ENCODE measurements at places on chromosomes 5 and 9. TPM values are rescaled to one million over a fixed set of nuclear protein-coding genes. Genes with fewer than 3 reads are reported as not detected.

GRCh38 chr9:114110180-114110579 is 11.1 kb upstream of the KIF12 start:
- DNase-seq: no peak

DNA sequence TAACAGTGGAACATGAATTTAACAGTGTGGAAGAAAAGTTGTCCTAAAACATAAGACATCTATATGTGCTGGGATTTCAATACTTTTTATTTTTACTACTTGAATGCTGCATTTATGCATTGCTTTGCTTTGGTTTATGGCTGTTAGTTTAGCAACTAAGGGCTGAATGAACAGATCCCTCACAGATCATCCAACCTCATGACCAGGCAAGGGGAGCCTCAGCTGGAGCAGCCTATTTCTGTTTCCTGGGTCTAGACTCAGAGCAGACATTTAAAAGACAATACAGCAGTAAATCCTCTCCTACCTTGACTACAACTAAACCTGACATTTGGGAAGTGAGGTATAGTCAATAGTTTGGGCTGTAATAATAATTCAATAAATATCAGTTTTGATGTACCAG is 163.3 kb downstream of the AUH start:
- DNase-seq: no peak

- peak; percentile 29 for DNase-seq
These were observed 6.2 kb downstream of the SKP2 start for GRCh38 chr5:36158144-36158543.

DNA sequence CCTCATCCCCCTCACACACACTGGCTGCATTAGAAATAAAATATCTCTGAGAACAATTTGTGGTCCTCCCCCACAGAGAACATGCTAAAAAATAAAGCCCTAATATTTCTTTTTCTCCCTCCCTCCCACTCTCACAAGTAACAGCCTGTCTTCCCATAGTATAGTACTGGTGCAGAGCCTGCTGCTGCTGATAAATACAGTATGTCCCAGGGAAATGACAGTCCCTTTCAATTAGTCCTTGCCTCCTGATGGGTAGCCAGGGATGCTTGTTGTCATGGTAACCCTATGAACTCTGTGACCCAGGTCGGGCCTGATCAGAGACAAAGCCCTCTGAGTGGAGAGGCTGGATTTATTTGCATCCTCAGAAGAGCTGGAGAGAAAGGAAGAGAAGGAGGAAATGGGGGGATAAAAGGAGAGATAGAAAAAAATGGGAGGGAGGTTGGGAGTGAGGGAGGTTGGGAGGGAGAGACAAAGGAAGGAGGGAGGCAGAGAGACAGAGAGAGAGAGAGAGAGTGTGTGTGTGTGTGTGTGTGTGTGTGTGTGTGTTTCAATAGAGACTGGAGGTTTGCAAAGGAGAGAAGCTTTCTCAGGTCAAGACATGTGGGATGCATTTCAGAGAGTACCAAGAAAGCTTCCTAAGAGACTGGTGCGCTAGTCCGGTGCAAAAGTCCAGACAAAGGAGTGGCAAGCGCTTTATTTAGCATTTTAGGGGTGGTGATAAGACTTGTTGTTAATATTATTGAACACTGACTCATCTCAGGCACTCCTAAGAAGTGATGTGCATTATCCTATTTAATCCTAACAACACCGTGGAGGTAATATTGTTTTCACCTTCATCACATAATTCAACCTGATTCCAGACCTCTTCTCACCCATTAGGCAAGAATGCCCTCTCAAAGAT is 260.8 kb downstream of the FAM114A2 start:
- DNase-seq: no peak

DNA sequence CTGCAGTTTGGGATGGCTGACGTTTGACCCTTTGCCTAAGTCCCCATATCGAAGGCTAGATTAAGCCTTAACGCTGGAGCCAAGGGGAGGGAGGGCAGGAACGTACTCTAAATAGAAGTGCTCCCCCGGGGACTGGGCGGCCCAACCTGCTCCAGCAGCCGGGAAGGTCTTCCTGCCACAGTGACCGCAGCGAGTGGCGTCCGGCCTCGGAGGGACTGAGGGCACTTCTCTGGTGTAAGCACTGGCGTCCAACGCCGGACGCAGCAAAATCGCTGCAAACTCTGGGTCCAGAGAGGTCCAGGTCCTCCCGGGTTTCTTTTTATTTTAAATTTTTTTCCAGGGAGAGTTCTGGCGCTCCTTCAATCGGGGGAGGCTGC is 505 bp upstream of the ACER2 start:
- DNase-seq: no peak

GRCh38 chr9:133864011-133864410 is 125.9 kb upstream of the SARDH start:
- no peak for DNase-seq

Gene CA9
- polyA plus RNA-seq: 4.2 TPM

Gene CCNH
- polyA plus RNA-seq: 45.2 TPM

- peak; percentile 16 for DNase-seq
These were observed 1.2 kb downstream of the ST8SIA4 start for GRCh38 chr5:100901821-100902341.

Measured in large intestine (tissue), 12 donors.